Activated CD4-positive, alpha-beta memory T cell treated with anti-CD3 and anti-CD28 coated beads for 36 hours (primary cell): ENCODE measurements at places on chromosomes 2 and 18. TPM values are rescaled to one million over a fixed set of nuclear protein-coding genes. Genes with fewer than 3 reads are reported as not detected.
A peak's percentile ranks its signal among the peaks of the same experiment; 100 is the strongest.

Gene FSHR
- total RNA-seq, result not detected

Gene CPSF3
- total RNA-seq, result 78.1 TPM

Gene LAMA1
- total RNA-seq, result not detected

Gene HYCC2
- total RNA-seq, result 20.5 TPM

Gene NIFK
- total RNA-seq, result 252 TPM

Gene COLEC11
- total RNA-seq, result not detected

Gene NFE2L2
- total RNA-seq, result 52.0 TPM

Gene LHCGR
- total RNA-seq, result not detected

Gene ABHD1
- total RNA-seq, result 0.76 TPM

Gene CCDC74B
- total RNA-seq, result 3.3 TPM

Gene SLC39A10
- total RNA-seq, result 36.1 TPM

Gene COL3A1
- total RNA-seq, result not detected

Gene KLF7
- total RNA-seq, result 29.5 TPM

Gene RFX8
- 0.90 TPM for total RNA-seq

Gene SULT1C2
- total RNA-seq, result not detected

Gene APLF
- 3.0 TPM for total RNA-seq

Gene PROM2
- 0.48 TPM for total RNA-seq

- DNase-seq, result no peak
- no peaks in the 10 kb centered on the region for H3K4me1 ChIP-seq
- no peak overlapping the region for H3K4me3 ChIP-seq
Observed at GRCh38 chr2:150214626-150215025, 272.8 kb downstream of the RND3 start.

DNA sequence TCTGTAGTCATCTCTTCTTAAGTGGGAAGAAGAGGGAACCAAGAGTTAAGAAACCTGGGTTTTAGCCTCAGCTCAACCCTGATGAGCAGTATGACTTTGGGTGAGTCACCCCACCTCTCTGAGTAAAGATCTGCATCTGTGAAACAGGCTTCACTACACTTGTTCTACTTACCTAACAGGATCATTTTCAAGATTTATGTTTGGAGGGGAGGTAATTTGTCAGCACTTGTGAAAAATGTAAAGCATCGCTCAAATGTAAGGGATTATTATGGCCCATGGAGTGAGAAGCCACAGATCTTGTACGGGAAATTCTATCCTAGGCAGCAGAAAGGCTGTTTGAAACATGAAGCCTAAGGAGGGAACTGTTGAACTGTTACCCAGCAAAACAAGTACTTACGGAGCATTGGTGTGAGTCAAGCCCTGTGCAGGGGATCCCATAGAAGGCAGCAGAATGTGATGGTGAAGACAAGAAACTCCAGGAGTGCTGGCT lies 160.6 kb downstream of the PRKCE start:
- no peak for DNase-seq
- H3K36me3 ChIP-seq, result no peaks in the 10 kb centered on the region
- no peak overlapping the region for H3K27ac ChIP-seq
- no peaks in the 10 kb centered on the region for H3K4me1 ChIP-seq
- no peaks in the 10 kb centered on the region for H3K27me3 ChIP-seq
- no peak overlapping the region for H3K4me3 ChIP-seq

GRCh38 chr2:85171916-85172315 lies 38.7 kb downstream of the TCF7L1 start:
- H3K27ac ChIP-seq, result no peak overlapping the region
- H3K4me3 ChIP-seq, result no peak overlapping the region
- no peak for DNase-seq
- H3K36me3 ChIP-seq, result no peaks in the 10 kb centered on the region
- peaks cover 8% of the 10 kb centered on the region for H3K27me3 ChIP-seq

DNA sequence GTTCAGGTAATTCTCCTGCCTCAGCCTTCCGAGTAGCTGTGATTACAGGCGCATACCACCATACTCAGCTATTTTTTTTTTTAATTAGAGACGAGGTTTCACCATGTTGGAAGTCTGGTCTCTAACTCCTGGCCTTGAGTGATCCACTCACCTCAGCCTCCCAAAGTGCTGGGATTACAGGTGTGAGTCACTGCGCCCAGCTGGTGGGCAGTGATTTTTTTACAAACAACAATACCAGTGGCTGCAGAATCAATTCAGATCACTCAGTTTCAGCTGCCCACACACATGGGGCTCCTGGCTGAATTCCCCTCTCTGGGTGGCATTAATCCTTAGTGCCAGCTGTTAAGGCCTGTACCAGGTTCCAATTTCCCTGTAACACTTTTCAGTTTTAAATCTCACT lies 13.3 kb upstream of the CYRIA start:
- no peak overlapping the region for H3K4me3 ChIP-seq
- H3K27me3 ChIP-seq, result peaks cover 15% of the 10 kb centered on the region
- H3K4me1 ChIP-seq, result no peaks in the 10 kb centered on the region

DNA sequence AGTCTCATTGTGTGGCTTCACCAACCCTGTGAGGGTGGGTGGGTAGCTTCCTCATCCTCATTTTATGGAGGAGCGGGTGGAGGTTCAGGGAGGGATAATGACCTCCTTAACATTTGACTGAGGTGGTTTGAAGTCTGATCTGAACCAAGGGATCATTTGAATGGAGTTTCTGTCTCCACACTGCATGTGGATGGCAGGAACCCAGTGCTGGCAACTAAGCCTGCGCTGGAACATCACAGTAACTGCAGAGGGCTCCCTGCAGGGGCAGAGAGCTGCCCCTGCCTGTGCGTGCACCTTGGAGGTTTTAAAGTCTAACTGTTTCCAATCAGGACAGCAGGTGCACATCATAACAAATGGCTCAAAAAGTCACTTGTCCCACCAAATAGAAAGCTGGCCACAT lies 3.3 kb downstream of the AGAP1 start:
- no peaks in the 10 kb centered on the region for H3K36me3 ChIP-seq
- H3K27ac ChIP-seq, result no peak overlapping the region
- peaks cover 62% of the 10 kb centered on the region for H3K27me3 ChIP-seq
- no peak overlapping the region for H3K4me3 ChIP-seq

GRCh38 chr2:223727562-223727961 lies 109.8 kb downstream of the AP1S3 start:
- H3K4me3 ChIP-seq, result no peak overlapping the region
- peak; percentile 25 for DNase-seq
- H3K27me3 ChIP-seq, result peaks cover 2% of the 10 kb centered on the region
- H3K4me1 ChIP-seq, result no peaks in the 10 kb centered on the region
- H3K36me3 ChIP-seq, result no peaks in the 10 kb centered on the region

DNA sequence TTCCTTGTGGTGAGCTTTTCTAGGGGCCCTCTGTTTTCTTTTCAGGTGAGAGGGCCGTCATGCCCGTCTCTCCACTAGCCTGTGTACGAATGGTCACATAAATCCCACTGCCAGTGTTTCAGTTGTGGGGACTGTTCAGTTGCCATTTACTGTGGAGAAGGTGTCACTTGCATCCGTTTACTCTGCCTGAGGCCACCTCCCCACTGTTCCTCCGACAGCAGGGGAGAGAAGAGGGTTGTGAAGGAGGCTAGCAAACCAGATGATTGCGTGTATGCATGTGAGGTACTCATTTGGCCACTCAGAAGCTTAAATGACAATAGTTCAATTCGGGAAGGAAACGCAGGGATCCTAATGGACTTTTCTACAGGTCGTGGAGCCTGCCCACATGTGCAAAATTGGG lies 3.3 kb downstream of the MTCL1 start:
- no peak for DNase-seq
- H3K4me1 ChIP-seq, result peaks cover 14% of the 10 kb centered on the region
- H3K27ac ChIP-seq, result no peak overlapping the region
- peaks cover 32% of the 10 kb centered on the region for H3K27me3 ChIP-seq

GRCh38 chr2:85929096-85930050 lies 40.6 kb upstream of the ST3GAL5 start:
- H3K27ac ChIP-seq, result no peak overlapping the region
- peaks cover 2% of the 10 kb centered on the region for H3K27me3 ChIP-seq

DNA sequence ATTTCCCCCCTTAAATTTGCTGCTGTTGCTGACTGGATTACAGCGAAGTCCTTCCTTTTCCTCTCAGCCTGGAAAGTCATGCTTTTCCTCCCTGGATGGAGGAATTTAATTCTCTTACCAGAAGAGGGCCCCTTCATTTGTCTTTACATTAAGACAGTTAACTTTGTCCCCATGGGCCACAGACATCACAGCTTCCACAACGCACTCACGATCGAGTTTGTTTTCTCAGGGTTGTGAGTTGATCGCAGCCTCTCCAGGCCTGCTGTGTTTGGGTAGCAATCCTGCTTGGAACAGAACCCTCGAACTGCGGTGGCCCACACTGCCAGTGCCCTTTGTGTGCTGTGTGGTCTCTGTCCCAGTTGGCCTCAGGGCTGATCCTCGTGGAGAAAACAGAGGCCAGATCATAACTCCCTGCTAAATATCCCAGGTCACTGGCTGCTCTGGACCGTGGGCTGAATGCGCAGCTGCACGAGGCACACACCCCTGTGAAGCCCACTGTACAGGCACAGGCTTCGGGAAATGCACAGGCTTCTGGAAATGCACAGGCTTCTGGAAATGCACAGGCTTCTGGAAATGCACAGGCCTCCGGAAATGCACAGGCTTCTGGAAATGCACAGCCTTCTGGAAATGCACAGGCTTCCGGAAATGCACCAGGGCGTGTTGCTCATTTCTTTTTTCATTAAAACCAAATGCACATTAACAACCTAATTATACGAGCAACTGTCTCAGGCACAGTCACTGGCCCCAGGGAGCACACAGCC lies 2.2 kb upstream of the PDIA6 start:
- H3K27me3 ChIP-seq, result peaks cover 3% of the 10 kb centered on the region
- peaks cover 18% of the 10 kb centered on the region for H3K4me1 ChIP-seq
- H3K4me3 ChIP-seq, result peak overlapping the region; percentile 9
- peaks cover 3% of the 10 kb centered on the region for H3K36me3 ChIP-seq
- H3K27ac ChIP-seq, result no peak overlapping the region

GRCh38 chr2:170824526-170825015 lies 7.9 kb downstream of the GAD1 start:
- H3K27ac ChIP-seq, result no peak overlapping the region
- DNase-seq, result no peak
- peaks cover 29% of the 10 kb centered on the region for H3K4me1 ChIP-seq
- H3K27me3 ChIP-seq, result peaks cover 52% of the 10 kb centered on the region
- H3K4me3 ChIP-seq, result no peak overlapping the region
- H3K36me3 ChIP-seq, result no peaks in the 10 kb centered on the region

GRCh38 chr2:190369635-190370034 lies 26.2 kb downstream of the INPP1 start:
- no peak overlapping the region for H3K27ac ChIP-seq
- H3K36me3 ChIP-seq, result peaks cover 3% of the 10 kb centered on the region
- H3K4me1 ChIP-seq, result no peaks in the 10 kb centered on the region
- no peak overlapping the region for H3K4me3 ChIP-seq
- H3K27me3 ChIP-seq, result no peaks in the 10 kb centered on the region

DNA sequence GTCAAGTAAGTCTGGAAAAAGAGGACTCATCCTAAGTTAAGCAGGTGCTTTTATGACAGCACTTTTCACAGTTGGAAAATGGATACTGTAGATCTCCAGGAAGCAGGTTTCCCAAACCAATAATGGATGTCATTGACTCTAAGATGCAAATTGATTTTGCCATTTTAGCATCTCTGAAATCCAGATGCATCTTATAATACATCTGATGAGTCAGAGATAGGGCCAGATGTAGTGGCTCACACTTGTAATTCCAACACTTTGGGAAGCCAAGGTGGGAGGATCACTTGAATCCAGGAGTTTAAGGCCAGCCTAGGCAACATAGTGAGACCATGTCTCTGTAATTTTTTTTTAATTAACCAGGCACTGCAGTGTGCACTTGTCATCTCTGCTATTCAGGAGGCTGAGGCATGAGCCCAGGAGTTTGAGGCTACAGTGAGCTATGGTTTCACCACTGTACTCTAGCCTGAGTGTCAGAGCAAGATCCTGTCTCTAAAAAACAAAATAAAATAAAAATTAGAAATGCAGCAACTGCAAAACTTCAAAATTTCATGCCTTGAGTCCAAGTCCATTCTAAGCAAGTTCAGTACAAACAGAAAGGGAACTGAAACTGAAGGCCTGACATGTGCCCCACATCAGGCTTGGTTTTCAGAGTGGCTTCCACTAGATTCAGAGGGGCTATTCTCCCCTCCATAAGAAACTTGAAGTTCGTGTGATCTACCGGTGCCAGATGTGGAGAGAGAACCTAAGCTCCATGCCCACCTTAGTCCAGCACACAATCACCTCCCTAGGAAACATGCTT lies 267.8 kb upstream of the NCKAP5 start:
- peaks cover 2% of the 10 kb centered on the region for H3K27me3 ChIP-seq
- no peak overlapping the region for H3K4me3 ChIP-seq
- H3K27ac ChIP-seq, result no peak overlapping the region
- no peak for DNase-seq
- H3K36me3 ChIP-seq, result no peaks in the 10 kb centered on the region

GRCh38 chr18:79610461-79611039 lies 69.1 kb upstream of the CTDP1 start:
- no peaks in the 10 kb centered on the region for H3K36me3 ChIP-seq
- DNase-seq, result no peak
- no peaks in the 10 kb centered on the region for H3K4me1 ChIP-seq
- H3K4me3 ChIP-seq, result no peak overlapping the region
- no peak overlapping the region for H3K27ac ChIP-seq

DNA sequence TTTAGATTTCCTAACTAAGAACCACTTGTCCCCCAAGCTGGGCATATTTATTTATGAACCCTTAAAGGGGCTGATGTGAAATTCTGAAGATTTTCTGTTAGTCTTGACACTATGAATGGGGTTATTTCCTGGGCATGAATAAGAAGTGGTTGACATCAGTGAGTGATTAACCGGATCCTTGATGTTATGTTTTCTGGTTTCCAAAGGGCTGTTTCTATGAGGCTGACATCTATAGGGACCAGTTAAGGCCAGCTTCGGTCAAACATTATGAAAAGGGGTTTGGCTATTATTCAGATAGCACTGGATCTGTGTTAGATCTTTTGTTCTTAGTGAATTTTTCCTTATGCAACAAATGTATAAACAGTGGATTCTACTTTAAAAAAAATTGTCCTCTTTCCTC lies 443.7 kb upstream of the SPRED2 start:
- no peaks in the 10 kb centered on the region for H3K27me3 ChIP-seq
- no peak for DNase-seq
- H3K36me3 ChIP-seq, result no peaks in the 10 kb centered on the region
- H3K4me1 ChIP-seq, result no peaks in the 10 kb centered on the region
- H3K27ac ChIP-seq, result no peak overlapping the region

- no peak overlapping the region for H3K27ac ChIP-seq
- no peak overlapping the region for H3K4me3 ChIP-seq
- no peak for DNase-seq
- H3K27me3 ChIP-seq, result peaks cover 5% of the 10 kb centered on the region
- no peaks in the 10 kb centered on the region for H3K36me3 ChIP-seq
- no peaks in the 10 kb centered on the region for H3K4me1 ChIP-seq
Observed at GRCh38 chr18:10215446-10215845, 239.0 kb upstream of the APCDD1 start.

- peaks cover 3% of the 10 kb centered on the region for H3K36me3 ChIP-seq
- DNase-seq, result peak; percentile 56
- peak overlapping the region; percentile 82 for H3K27ac ChIP-seq
- H3K27me3 ChIP-seq, result no peaks in the 10 kb centered on the region
- peaks cover 81% of the 10 kb centered on the region for H3K4me1 ChIP-seq
- H3K4me3 ChIP-seq, result peak overlapping the region; percentile 28
Observed at GRCh38 chr2:204022550-204022949, 86.0 kb downstream of the ICOS start.
